ENCODE measurements at places on chromosomes 13 and 19.
A peak's percentile ranks its signal among the peaks of the same experiment; 100 is the strongest.

DNA sequence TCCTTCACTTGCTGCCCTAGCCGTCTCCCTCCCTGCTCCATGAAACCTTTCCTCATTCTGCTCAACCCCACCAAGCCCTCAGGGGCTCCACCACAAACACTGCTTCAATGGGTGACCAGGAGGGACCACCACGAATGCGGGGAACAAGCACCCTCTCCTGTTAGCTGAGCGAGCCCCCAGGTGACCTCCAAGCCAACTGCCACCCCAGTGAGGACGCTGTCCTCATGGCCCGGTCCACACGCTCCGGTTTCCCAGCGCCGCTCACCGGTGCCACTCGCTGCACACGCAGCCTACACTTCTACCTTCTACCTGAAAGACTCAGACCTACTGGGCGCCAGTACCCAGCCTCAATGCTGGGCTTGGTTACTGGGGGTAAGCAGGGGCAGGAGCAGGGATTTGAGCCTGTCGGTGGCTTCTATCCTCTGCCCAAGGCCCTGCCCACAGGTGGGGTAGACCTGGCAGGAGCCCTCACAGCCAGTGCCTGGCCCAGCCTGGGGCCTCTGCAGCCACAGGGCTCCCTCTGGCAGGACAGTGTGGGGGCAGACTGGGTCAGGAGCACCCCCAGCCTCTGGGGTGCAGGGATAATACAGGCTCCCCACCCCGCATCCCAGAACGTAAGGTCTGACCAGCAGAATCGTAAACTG lies 704 bp upstream of the TMEM86B start:
- no peak for DNase-seq

DNA sequence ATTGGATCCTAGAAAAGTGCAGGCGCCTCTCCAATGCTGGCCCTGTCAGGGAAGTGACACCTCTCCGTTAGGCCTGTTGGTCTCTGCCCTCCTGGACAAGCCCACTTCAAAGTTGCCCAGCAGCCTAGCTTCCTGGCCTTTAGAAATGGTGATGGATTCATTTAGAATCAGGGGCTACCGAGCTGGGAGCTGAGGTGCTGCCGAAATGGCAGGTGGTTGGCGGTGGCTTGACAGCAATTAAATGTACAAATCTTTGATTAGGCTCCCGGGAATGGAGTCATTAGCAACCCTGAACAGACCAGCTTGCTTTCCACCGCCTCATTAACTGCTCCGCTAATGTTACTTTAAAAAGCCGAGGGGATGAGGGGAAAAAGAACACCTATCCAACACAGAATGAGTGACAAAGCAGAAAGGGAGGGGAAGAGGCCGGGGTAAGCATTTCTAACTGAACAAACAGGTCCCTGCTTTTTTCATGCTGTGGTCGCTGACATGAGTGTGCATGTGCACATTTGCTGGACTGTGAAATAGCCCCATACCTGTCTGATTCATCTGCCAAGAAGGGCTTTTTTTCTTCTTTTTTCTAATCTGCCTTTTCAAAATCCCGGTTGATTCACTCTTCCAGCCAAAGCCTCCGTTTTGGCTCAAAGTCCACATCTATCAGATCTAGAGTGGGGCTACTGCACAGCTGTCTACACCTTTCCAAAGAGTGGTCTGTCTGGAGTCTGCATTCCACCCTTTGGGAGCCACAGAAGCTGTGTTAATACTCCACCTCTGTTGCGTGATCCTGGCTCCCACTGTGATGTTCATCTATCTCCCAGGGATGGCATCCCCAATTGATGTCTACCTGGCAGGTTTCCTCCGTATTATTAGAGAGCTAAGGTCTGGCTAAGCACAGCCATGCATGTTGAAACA lies 431.9 kb downstream of the COG6 start:
- DNase-seq: no peak

DNA sequence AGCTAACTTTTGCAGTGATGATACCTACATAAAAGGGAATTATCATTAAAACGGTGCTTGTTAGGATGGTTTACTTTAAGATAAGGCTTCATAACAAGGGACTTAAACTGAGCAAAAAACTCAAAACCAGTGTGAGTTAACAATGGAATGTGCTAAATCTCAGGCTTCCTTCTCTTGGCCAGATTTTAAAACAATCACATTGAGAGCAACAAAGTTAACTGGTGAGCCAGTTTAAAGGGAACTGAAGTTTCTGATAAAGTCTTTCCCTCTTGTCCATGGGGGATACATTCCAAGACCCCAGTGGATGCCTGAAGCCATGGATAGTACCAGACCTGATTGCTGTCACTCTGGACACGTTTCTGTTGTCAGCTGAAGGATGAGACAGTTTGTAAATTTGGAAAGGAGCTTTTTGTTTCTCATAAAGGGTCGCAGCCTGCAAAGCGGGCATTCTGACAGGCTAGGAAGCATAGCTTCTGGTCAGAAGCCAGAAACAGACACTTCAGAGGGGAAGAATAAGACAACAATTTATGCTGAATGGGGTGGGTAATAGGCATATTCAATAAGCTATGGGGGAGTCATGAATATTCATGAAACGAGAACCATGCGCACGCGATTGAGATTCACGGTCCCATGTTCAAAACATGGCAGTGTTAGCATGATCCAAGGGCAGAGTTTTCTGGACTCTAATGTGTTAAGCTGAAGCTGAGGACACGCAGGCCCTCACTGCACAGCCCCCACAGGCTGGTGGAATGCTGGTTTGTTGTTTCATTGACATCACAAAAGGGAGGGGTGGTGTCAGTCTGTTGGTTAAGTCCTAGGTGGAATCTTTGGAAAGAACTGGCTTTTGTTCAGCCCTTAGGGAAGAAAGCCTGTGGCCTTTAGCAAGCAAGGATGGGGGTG lies 150.6 kb upstream of the RNF113B start:
- no peak for DNase-seq

GRCh38 chr13:98490195-98490836 lies 86.6 kb downstream of the STK24 start:
- DNase-seq: no peak

- DNase-seq: no peak
Measured at GRCh38 chr19:13883516-13884064, 6.7 kb downstream of the NANOS3 start.

- DNase-seq: no peak
Measured at GRCh38 chr13:33615436-33615835, 202.5 kb upstream of the RFC3 start.

- DNase-seq: no peak
Measured at GRCh38 chr19:10921910-10922637, 6.4 kb downstream of the YIPF2 start.

DNA sequence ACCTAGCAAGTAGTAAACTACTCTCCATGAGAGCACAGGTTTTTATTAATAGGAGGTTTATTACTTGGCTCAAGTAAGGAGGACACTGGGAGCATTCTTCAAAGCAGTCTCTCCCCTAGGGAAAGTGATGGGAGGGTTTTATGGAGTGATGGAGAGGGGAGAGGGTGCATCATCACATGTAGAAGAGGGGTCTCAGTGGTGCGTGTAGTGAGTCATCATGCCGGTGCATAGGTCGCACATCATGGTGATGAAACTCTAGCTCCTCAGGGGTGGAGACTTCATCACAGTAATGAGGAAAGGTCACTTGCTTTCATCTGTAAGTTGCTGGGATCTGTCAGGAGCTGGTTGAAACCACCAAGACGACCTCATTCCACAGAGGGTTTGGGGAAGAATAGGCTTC lies 210.8 kb upstream of the UBL3 start:
- no peak for DNase-seq

GRCh38 chr19:2952953-2953481 lies 8.2 kb upstream of the ZNF77 start:
- no peak for DNase-seq

DNA sequence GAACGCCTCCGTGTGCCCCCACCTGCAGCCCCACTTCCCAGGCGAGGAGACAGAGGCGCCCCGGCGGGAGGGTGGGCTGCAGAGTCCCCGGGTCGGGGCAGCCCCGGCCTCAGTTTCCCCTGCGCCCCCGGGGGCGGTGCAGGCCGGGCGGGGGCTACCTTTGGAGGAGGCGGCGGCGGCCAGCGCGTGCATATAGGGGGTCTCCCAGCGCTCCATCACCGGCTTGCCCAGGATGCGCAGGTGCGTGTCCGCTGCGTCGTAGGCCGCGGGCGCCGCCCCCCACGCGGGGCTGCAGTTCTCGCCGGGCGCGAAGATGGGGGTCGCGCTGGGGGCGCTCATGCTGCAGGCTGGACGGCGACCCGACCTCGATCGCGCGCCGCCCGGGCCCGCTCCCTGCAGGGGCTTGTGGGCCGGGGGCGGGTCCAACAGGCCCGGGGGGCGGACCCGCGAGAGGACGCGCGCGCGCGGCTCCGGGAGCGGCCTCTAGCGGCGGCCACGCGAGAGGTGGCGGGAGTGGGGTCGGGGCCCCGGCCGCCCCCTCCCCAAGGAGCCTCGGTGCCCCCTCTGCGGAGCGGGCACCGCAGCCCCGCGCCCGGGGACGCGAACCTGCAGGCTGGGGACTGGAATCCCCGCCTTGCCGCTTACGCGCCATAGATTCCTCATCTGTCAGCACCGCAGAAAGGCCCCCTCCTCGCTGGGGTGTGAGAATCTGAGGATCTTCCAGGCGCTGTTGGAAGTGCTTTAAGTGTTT lies at the start of gene GAMT:
TSS of gene GAMT (minus strand) at position 405 of the 751 bp plus-strand sequence. CDS start at position 339, 66 bp downstream.
- no peak for DNase-seq

DNA sequence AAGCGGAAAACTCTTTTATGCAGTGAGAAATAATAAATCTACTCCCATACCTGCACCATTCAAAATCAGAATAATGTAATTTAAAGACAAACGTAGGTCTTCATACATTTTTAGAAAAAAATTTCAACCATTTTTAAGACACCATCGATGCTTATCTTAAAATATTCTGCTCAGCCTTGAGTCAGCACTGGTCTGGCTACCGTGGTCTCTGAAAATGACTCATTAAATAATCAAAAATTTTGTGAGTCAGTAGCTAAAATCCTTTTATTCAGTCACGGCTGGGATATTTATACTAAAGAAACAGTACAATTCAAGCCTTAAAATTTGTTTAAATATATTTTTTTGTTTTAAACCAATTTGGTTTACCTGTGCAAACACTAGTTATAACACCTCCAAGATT lies 2862.8 kb upstream of the PCDH20 start:
- DNase-seq: no peak

- DNase-seq: no peak
Measured at GRCh38 chr19:7899751-7900378, 3.8 kb upstream of the MAP2K7 start.

DNA sequence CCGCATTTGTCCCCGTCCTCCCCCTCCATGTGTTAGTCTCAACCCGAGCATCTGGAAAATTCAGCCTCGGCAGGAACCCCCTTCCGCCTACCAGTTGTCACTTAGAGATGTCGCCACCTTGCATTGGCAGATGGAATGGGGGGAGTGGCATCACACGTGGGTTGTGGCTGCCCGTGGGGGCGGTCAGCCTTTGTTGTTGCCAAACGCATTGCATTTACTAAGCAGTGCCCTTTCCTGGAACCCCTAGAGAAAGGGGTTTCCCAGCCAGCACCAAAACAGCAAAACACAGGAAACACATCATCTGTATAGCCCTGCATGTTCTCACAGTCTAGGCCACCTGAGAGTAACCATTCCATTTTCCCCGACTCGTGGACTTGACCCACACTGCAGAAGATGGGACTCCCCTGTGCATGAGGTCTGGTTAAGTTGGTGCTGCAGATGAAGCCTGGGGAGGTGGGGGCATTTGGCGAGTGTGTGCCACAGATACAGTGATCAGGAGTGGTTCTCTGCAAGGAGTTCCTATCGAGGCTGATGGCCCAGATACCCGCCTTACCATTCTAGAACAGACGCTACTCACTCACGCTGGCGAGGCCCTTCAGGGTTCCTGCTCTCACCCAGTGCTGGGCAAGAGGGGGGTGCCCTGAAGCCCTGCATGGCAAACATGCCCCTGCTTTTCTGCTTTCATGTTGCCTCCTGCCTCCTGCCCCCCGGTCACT lies 38.3 kb downstream of the TMED1 start:
- no peak for DNase-seq

DNA sequence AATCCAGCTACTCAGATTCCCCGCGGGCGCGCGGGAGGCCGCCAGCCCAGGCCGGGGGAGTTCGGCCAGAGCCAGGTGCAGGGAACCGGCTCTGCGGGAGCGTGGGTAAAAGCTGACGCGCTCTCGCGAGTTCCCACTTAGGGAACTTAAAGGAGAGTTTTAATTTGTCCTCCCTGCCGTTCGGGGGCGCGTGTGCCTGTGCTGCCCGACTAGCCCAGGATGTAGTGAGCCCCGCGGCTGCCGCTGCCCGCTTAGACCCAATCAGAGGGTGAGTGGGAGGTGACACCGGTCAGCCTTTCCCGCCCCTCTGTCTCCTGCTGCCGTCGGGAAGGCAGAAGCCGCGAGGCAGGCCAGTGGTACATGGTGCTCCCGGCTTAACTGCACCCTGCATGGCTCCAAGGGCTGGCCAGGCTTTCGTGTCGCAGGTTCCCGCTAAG lies 36.0 kb upstream of the NEK3 start:
- DNase-seq: no peak

DNA sequence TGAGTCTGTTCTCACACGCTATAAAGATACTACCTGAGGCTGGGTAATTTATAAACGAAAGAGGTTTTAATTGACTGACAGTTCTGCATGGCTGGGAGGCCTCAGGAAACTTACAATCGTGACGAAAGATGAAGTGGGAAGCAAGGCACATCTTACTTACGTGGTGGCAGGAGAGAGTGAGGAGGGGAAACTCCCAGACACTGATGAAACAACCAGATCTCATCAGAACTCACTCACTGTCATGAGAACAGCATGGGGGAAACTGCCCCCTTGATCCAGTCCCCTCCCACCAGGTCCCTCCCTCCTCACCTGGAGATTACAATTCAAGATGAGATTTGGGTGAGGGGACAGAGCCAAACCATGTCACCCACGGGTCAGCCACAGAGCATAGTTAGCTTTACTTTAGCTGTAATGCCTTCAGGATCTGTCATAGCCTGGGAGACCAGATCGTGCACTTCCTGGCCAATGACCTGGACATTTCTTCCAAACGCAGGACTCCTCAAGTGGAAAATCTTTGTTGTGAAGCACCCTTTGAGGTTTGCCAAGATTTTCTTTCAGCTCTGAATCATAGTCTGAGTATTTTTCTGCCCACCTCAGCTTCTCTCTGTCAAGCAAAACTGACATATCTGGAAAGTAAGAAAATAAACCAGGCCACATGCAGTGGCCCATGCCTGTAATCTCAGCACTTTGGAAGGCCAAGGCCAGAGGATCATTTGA lies 25.2 kb upstream of the HIF3A start:
- DNase-seq: no peak

- DNase-seq: no peak
Measured at GRCh38 chr13:35162420-35162819, 220.3 kb downstream of the NBEA start.

DNA sequence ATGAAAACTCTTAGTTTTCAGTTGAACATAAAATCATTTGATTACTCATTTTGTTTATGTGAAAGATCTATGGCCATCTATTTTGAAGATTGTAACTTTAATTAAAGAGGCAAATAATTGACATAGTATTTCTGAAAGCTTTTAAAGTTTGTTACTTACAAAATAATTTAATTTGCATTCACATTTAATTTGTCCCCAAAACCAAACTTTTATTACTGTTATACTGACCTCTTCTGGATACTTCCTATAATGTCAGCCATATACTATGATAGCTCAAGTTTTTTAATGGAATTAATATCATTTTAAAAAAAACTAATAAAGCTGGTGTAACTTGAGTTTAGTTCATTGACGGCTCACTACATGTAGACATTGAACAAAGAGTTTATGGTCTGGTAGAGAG lies 4.9 kb upstream of the SGCG start:
- DNase-seq: peak; percentile 3

Measured in HCT116 (cell line).